Stimulated activated naive CD8-positive, alpha-beta T cell treated with anti-CD3 and anti-CD28 coated beads, Interleukin-15, Interleukin-2, amounts not matched to agents 100 U/mL and 50 U/mL, for 24 hours (primary cell): ENCODE measurements at places on chromosomes 3 and 15.

- DNase-seq, result no peak
These were observed 38.1 kb upstream of the TMC3 start for GRCh38 chr15:81411969-81412633.

DNA sequence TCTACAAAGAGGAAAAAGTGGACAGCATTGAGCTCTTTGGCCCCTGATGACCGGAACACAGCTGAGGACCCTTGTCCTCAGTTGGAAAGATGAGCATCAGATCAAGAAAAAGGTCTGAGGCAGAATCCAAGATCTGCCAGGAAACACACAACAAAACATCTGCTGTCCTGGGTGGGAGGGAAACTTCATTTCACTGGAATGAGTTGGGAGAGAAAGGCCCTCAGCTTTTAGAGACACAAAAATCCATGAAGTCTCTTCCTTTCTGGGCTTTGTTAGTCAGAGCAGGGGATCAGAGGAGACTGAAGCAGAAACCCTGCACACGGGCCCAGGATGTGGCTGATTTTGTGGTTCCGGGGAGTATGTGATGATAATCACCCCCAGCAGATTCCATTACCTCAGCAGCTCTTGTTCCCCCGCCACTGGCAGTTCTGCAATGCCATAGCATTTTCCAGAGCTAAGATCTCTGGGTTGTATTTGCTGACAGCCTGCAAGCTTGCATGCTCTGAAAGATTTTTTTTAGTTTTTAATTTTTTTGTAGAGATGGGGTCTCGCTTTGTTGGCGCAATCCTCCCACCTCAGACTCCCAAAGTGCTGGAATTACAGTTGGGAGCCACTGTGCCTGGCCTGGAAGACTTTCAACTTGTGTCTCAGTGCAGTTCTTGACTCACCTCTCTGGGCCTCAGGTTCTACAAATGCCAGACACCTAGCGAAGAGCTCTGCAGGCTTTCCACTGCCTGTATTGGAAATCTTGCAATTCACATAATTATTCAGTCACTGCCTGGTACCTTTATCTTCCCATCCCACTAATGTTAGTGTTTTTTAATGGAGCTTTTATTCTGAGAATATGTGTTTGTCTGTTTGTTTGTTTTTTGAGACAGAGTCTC is 5.8 kb upstream of the TATDN2 start:
- peak; percentile 78 for DNase-seq

- DNase-seq, result no peak
These were observed 96.3 kb upstream of the ALDH1A3 start for GRCh38 chr15:100783291-100783690.

- DNase-seq, result no peak
These were observed 12.0 kb downstream of the TBC1D5 start for GRCh38 chr3:17730318-17730967.

- DNase-seq, result no peak
These were observed 5.8 kb upstream of the BNC1 start for GRCh38 chr15:83290236-83290635.

- no peak for DNase-seq
These were observed 308.3 kb upstream of the SEMA6D start for GRCh38 chr15:47409038-47409437.

DNA sequence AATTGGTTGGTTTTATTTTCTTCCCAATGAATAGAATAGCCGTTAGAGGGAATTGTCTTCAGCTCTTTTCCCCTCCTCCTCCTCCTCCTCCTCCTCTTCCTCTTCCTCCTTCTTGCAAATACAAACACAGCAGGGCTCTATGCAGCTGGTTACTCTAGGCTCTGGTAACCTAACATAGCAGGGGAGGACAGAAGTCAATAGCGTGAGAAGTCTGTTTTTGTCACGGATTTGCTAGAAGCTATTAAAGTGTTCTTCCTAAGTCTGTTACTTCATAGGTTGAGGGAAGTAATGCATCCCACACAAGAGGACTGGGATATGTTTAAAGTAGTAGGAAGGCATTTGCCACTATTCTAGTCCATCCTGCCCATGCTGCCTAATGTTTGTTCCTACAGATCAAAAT is 374.7 kb upstream of the TPRG1 start:
- no peak for DNase-seq

DNA sequence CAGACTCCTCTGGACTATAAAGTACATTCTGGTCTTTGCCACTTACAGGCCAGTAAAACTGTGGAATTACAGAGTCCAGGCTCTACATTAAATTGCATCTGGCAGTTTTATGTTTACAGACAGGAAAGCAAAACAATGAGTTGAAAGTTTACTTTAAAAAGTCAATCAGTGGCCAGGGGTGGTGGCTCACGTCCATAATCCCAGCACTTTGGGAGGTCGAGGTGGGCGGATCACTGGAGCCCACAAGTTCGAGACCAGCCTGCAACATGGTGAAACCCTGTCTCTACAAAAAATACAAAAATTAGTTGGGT is 53.8 kb downstream of the TM4SF4 start:
- DNase-seq, result no peak

- no peak for DNase-seq
These were observed 505.1 kb downstream of the FHIT start for GRCh38 chr3:60746043-60746638.

DNA sequence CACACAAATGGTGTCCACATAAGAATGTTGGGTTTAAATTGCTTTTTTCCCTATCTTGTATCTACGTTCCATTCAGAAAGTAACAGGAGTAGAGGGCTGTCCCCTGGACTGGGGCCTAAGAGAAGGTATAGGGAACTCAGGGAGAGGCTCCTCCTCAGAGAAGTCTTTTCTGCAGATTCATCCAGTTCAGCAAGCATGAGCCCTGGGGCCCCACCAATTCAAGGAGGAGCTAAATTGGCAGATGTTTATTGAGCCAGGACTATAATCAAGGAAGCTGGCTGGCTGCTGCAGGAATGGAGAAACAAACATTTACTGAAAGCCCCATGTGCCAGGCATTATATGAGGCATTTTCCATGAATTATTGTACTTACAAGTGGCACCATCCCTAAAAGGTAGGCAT is 22.1 kb upstream of the LARS2 start:
- DNase-seq, result no peak

DNA sequence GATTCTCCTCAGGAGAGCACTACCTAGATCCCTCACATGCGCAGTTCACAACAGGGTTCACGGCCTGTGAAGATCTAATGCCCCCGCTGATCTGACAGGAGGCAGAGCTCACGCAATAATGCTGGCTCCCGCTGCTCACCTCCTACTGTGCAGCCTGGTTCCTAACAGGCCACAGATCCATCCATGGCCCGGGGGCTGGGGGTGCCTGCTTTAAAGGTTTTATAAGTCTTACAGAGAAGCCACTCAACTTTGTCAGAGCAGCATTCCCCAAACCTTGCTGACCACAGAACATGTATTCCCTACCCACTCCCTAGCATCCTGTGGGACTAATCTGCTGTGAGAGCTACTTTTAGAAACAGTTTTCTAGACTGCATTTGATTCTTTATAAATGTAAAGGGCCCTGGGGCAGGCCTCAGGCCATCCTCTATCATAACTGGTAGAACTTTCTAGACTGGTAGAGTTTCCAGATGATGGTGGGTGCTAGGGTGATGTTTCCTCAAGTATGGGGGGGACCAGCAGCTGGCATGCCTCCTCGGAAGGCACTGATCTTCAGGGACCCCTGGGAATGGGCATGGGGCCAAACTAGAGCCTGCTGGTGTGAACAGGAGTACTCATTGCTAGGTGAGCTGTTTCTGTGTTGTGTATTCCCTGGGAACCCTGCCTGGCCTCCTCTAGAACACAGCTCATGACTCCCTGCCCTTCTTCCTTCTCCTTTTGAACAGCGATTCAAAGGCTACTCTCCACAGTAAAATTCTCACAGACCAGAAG is 25.7 kb upstream of the RAD18 start:
- DNase-seq, result no peak

- no peak for DNase-seq
These were observed 7.9 kb downstream of the GBE1 start for GRCh38 chr3:81753416-81754027.

DNA sequence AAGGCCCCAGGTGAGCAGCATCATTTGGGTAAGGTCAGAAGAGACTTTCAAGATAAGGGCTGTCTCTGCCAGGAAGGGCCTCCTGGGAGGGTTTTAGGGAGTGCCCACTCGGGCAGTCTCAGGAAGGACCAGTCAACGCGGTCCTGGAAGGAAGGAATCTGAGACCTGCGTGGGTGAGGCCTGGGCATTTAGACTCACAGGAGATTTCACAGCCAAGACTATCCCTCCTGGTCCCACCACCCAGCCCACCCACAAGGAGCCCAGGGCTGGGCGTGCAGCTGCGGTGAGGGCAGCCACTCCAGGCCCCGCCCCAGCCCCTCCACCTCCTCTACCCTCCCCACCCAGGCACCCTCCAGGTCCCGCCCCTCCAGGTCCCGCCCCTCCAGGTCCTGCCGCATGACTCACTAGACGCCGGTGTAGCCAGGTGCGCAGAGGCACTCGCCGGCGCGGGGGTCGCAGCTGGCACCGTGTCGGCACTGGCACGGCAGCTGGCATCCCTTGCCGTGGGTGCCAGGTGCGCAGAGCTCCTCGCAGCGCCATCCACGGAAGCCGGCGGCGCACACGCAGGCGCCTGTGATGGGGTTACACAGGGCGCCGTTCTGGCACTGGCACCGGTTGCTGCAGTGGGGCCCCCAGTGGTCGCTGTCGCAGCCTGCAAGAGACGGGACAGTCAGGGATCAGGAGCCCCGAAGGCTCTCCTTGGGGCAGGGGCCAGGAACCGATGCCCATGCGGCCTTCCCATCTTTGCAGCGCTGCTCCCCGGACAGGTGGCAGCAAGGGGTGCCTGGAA is 112.7 kb downstream of the RAB11A start:
- peak; percentile 56 for DNase-seq

GRCh38 chr3:33364531-33365128 is 75.6 kb downstream of the UBP1 start:
- DNase-seq, result no peak

- DNase-seq, result no peak
These were observed 26.8 kb upstream of the HERC1 start for GRCh38 chr15:63860555-63860954.
